Esophagus (tissue), 2 donors: ENCODE measurements at places on chromosomes 2 and 18. TPM values are rescaled to one million over a fixed set of nuclear protein-coding genes. Genes with fewer than 3 reads are reported as not detected.

Gene OR6B2
- not detected for polyA plus RNA-seq

Gene MEIS1
- 30.4 TPM for polyA plus RNA-seq

Gene RPIA
- 20.1 TPM for polyA plus RNA-seq

Gene SOWAHC
- polyA plus RNA-seq = 23.3 TPM

Gene NT5DC4
- not detected for polyA plus RNA-seq
